Globus pallidus (tissue), 1 donor: ENCODE measurements at places on chromosomes 1 and 21.

DNA sequence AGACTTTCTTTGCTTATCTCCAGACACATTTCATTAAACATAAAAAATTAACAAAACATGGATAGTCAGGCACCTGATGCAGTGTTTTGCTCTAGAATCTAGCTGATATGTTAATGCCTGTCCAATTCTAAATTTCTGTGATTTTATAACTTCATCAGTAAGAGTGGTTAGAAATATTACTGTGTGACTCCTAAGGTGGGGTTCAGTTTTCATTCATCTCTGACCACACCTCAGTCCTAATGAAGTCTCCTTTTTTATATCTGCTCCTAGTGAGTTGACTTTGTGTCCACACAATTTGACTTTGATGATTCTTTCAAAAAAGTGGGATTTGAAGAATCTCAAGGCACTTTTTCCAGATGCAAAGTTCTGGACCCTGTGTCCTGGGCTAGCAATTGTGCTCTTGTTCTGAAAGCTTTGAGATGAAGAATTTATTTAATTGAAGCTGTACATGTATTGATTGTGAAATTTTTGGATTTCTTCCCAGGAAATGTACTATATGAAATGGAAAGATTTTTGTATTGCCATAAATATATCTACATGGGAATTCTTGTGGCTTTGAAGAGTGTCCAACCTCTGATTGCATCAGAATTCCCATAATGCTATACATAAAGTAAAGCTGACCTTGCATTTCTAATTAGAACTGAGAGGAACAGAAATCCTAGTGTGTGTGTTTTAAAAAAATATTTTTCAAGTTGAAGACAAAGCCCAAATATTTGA lies 111.2 kb downstream of the GIPC2 start:
- no peak for DNase-seq

DNA sequence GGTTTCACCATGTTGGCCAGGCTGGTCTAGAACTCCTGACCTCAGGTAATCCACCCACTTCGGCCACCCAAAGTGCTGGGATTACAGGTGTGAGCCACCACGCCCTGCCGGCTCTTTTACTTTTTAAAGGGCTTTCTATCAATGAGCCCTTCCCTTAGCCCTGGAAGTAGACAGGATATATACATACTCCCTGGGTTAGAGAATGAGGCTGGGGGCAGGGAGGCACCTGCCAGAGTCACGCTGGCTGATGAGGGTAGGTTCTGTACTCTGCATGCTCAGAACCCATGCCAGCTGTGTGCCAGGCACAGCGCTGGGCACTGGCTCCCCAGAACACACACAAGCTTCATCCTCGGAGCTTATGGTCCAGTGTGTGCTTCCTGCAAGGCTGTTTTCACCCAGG lies 113.6 kb upstream of the IPO9 start:
- no peak for DNase-seq

GRCh38 chr1:109197158-109198042 lies 16.3 kb upstream of the SARS1 start:
- no peak for DNase-seq

GRCh38 chr1:89719502-89720306 lies 86.8 kb downstream of the LRRC8C start:
- DNase-seq, result no peak

GRCh38 chr1:169041366-169041765 lies 65.1 kb upstream of the ATP1B1 start:
- DNase-seq, result peak; percentile 40
